Uterus (tissue), 4 donors: ENCODE measurements at places on chromosomes 3 and 15. TPM values are rescaled to one million over a fixed set of nuclear protein-coding genes. Genes with fewer than 3 reads are reported as not detected.

Gene IREB2
- total RNA-seq: 26.8 TPM

DNA sequence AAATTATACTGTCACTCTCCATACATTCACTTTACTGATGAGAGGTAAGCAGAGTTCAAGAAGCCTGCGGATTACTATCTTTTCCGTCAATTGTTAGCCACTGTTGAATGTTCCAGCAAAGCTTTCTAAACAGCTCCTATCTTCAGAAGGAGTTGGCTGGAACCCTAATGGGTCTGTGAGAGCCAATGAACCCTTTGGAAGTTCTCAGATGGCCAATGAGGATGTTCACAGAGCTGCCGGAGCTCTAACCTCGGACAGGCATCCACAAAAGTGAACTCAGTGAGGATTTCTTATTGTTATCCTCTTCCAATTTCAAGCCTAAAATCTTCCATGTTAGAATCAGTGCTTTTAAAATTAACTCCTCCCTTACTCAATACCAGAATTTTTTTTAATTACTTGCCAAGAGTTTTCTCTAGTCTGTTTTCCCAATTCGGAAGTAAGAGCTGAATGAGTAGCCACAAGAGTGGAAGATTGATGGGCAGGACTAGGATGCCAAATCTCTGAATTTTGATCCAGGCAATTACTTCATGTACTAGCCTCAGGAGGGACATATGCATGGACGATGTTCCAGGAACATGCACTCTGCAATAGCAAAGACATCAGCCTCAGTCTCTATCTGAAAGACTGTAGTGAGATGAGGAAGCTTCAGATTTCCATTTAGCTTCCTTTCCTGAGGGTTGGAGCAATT lies 78.1 kb downstream of the AGBL1 start:
- no peak overlapping the region for H3K27ac ChIP-seq
- H3K36me3 ChIP-seq: no peaks in the 10 kb centered on the region
- H3K27me3 ChIP-seq: no peaks in the 10 kb centered on the region
- DNase-seq: no peak

DNA sequence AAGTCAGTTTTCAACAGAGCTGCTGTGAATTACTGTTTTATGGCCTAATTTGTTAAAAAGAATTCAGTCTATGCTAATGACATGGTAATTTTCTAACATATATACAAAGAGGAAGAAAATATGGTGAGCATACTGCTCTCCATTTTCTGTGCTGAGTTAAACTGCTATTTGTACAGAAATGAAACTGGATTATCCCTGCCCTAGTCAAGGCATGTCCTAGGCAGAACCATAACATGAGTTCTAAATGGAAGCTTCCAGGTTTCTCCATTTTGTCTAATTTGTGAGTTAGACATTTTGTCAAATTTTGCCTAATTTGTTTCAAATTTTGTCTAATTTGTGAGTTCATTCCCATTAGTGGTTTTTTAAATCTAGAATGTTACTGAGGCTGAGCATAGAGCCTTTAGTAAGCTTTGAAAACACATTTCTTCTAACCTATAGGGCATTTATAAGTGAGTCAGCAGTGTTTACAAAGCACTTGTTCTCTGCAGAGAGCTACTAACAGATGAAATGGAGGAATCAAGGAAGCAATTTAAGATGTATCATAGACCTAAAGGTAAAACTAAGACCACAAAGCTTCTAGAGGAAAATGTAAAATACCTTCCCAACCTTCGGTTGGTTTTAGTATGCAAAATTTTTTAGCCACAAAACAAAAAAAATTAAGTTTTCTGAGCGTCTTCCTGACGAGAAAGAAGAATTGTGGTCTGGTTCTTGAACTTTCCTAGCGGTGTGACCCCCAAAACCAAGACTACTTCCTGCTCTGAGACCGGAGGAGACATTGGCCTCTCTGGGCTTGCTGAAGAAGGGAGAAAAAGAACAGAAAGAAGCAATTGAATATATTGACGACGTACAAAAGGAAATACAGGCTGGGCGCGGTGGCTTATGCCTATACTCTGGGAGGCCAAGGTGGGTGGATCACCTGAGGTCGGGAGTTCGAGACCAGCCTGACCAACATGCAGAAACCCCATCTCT lies 9.8 kb downstream of the P2RY14 start:
- DNase-seq: no peak
- no peak overlapping the region for H3K4me3 ChIP-seq
- no peak overlapping the region for H3K27ac ChIP-seq

GRCh38 chr15:43285609-43286037 lies 18.9 kb upstream of the TGM5 start:
- H3K4me3 ChIP-seq: no peak overlapping the region
- H3K27me3 ChIP-seq: no peaks in the 10 kb centered on the region
- no peaks in the 10 kb centered on the region for H3K36me3 ChIP-seq
- no peak overlapping the region for H3K27ac ChIP-seq

GRCh38 chr3:171317171-171317570 lies 143.0 kb downstream of the TNIK start:
- H3K4me3 ChIP-seq: no peak overlapping the region
- no peaks in the 10 kb centered on the region for H3K4me1 ChIP-seq

DNA sequence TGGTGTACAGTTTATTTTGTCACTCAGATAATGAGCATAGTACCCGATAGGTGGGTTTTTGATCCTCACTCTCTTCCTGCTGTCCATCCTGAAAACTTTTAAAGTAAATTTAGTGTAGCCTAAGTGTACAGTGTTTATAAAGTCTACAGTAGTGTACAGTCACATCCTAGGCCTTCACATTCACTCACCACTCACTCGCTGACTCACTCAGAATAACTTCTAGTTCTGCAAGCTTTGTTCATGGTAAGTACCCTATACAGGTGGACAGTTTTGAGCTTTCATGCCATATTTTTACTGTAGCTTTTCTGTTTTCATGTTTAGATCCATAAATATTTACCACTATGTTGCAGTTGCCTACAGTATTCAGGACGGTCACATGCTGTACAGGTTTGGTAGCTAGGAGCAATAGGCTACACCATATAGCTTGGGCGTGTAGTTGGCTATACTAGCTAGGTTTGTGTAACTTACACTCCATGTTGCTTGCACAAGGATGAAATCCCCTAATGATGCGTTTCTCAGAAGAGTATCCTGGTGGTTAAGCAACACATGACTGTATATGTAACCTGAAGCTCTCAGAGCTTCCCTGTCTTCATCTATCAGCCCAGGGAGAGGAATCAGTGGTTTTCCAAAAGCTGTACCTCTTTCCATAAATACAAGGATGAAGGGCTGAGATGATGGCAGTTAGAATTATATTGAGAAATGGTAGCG lies 87.6 kb upstream of the SLC25A26 start:
- no peaks in the 10 kb centered on the region for H3K36me3 ChIP-seq
- no peak overlapping the region for H3K4me3 ChIP-seq
- no peaks in the 10 kb centered on the region for H3K4me1 ChIP-seq
- no peak for DNase-seq

Gene ERICH6
- not detected for total RNA-seq

Gene GPR149
- total RNA-seq: not detected

DNA sequence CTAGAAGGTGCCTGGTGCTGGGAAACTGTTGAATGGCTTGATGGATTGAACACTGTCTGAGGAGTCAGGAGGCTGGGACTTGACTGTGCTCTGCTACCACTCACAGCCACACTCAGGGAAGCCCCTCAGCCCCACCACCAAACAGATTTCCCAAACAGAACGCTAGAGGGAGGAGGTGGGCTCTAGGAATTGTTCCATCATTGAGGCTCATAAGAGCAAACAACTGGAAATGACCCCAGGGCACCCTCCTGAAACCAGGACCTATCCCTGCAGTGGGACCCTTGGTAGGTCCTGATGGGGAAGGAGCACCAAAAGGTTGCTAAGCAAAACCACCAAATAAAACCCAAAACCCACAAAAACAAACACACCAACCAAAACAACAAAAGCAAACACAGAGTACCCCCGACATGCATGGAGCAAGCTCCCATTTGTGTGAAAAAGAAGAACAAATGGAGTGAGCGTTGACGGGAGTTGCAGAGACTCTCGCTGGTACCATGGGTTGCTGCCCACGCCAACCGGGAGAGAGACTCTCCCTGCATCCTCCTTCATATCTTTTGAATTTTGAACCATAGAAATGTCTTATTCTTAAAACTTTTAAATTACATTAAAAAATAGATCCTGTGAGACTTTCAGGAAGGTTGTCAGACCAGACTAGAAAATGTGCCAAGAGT lies 45.6 kb downstream of the ABTB1 start:
- no peaks in the 10 kb centered on the region for H3K36me3 ChIP-seq
- H3K27me3 ChIP-seq: no peaks in the 10 kb centered on the region
- no peak overlapping the region for H3K27ac ChIP-seq
- DNase-seq: no peak
- H3K4me3 ChIP-seq: no peak overlapping the region

- H3K36me3 ChIP-seq: no peaks in the 10 kb centered on the region
- no peak overlapping the region for H3K27ac ChIP-seq
- no peak for DNase-seq
- H3K4me1 ChIP-seq: no peaks in the 10 kb centered on the region
Observed at GRCh38 chr15:37638116-37638515, 296.3 kb upstream of the TMCO5A start.

Gene HGD
- 6.4 TPM for total RNA-seq

Gene SMARCC1
- total RNA-seq: 61.0 TPM

Gene TMEM207
- total RNA-seq: not detected

DNA sequence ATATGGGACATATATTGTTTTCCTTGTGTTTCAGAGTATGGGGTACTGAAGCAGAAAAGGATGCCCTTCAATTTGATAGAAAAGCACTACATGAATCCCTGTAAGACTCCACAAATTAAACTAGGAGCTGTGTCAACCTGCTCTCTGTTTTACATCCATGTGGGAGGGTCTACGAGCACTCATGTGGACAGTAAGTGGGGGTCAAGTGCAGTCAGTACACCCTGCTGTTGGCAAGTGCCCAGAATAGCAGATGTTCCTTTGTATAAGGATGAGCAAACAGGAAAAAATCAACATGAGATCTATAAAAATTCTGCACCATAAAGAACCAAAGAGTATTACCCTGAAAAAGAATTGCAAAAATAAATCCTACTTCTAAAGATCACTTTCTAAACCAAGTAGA lies 659.9 kb downstream of the SI start:
- no peak overlapping the region for H3K27ac ChIP-seq
- H3K4me1 ChIP-seq: no peaks in the 10 kb centered on the region
- no peak overlapping the region for H3K4me3 ChIP-seq
- H3K27me3 ChIP-seq: no peaks in the 10 kb centered on the region
- DNase-seq: no peak

GRCh38 chr15:67366904-67367303 lies 112.3 kb downstream of the IQCH start:
- H3K4me3 ChIP-seq: no peak overlapping the region
- H3K36me3 ChIP-seq: no peaks in the 10 kb centered on the region
- no peaks in the 10 kb centered on the region for H3K27me3 ChIP-seq
- DNase-seq: no peak

Gene FSD2
- total RNA-seq: not detected

DNA sequence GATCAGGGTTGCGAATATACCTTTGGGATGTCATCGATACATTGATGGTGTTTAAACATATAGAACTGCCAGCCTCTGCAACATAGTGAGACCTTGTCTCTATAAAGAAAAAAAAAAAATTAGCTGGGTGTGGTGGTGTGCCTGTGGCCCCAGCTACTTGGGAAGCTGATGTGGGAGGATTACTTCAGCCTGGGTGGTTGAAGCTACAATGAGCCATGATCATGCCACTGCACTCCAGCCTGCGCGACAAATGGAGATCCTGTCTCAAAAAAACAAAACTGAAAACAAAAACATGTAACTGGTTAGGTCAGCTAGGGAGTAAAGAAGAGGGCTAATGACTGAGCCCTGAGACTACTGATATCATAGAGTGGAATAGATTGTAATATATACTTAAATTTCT lies 30.7 kb upstream of the MGA start:
- H3K27me3 ChIP-seq: no peaks in the 10 kb centered on the region
- no peaks in the 10 kb centered on the region for H3K4me1 ChIP-seq
- no peak overlapping the region for H3K27ac ChIP-seq
- no peak overlapping the region for H3K4me3 ChIP-seq
- no peak for DNase-seq

Gene CNTN3
- 19.7 TPM for total RNA-seq

DNA sequence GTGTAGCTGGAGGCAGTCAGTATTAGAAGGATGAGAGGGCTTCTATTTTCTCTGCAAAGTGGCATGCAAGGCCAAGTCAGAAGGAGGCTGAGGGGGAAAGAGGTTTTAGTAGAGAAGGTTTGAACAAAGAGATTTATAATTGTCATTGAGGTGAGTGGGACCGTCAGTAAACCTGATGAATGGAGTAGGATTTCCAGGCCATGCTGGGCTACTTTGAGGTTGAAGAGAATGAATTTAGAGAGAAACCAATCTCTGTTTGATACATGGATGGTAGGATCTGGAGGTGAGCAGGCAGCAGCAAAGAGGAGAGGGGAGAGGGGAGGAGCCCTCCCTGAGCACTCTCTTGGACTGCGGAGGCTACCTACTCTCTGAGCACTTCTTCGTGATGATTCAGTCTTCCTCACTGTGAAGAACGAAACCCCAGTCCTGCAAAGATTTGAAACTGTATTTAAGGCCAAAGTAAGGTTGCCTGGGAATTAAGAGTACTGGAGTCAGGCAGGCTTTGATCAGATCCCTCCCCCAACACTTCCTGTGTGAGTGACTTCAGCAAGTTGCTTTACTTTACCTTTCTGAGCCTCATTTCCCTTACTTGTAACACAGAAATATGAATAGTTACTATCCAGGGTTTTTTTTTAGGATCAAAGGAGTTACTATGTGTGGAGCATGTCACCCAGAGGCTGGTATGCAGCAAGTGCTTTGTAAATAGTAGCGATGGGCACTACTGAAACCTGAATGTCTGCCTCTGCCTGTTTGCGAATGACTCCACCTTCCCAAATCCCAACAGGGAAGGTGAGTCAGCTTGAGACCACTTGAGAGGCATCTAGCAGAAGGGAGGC lies 75.8 kb downstream of the RPL39L start:
- no peak overlapping the region for H3K4me3 ChIP-seq
- H3K4me1 ChIP-seq: no peaks in the 10 kb centered on the region
- H3K27ac ChIP-seq: no peak overlapping the region
- no peaks in the 10 kb centered on the region for H3K27me3 ChIP-seq

DNA sequence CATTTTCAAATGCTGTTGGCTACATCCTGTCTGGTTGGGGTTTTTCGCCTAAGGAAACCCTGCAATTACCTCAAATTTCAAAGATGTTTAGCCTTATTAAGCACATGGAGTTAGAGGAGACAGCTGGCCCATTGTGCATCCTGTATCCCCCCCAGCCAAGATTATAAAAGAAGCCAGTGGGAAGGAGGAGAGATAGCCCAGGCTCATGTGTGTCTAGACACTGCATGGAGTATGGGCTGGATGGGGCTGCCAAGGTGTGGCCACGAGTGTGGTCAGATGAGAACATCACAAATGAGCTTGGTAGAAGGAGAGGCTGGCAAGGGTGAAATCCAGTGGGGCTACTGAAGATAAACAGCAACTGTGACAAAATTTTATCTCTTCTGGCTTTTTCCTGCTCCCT lies 270.0 kb upstream of the TBC1D5 start:
- no peaks in the 10 kb centered on the region for H3K36me3 ChIP-seq
- H3K4me1 ChIP-seq: no peaks in the 10 kb centered on the region
- H3K27me3 ChIP-seq: no peaks in the 10 kb centered on the region
- no peak for DNase-seq
- no peak overlapping the region for H3K4me3 ChIP-seq
- H3K27ac ChIP-seq: no peak overlapping the region

Gene ACAN
- 0.85 TPM for total RNA-seq

Gene SLC41A3
- 82.2 TPM for total RNA-seq
